ENCODE measurements at places on chromosomes 5 and 9.

DNA sequence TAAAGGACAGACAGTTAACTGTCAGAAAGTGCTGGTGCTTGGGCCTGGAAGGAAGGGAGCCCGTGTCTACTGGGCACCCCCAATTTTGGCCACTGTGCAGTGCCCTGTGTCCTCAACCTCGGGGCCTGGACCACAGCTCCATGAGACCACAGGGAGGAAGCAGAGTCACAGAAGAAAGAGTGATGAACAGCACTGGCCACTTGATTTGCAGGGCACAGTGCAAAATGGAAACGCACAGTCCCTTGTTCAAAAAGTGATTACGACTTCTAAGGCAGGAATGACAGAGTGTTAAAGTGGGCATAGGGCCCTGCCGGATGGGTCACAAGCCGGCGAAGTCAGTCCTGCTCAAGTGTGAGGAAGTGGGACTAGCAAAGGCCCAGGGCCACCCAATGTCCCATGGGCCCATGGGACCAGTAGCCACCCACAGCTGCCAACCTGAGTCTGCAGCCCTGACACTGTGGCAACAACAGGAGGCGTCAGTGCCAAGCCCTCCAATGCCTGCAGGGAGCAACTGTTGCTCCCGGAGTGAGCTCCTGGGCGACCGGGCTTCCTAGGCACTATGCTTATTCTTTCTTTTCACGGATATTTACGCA is 85.4 kb downstream of the ADAMTS2 start:
- peak; percentile 26 for DNase-seq

GRCh38 chr5:154756868-154757813 is 2.0 kb downstream of the LARP1 start:
- peak; percentile 66 for DNase-seq

DNA sequence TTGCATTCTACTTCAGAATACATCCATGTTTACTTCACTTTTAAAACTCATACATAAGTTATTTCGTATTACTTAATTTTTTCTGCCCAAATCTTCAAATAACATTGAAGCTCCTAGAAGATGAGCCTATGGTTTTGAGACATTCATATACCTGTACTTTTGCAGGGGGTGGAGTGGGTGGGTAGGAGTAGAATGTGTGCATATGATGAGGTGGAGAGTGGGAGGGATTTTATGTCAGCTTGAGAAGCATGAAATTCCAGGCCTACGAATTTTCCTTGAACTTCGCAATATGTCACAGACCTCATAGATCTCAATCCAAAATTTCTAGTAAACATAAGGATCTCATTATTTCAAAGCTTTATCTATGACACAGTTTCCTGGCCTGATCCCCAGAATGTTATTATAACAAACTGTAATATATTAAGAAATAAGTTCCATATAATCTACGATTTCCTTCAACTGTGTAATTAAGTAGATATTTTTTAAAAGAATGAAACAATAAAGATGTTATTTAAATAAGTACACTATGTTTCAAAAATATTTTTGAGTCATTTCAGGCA is 19.7 kb upstream of the MOB3B start:
- DNase-seq: no peak

DNA sequence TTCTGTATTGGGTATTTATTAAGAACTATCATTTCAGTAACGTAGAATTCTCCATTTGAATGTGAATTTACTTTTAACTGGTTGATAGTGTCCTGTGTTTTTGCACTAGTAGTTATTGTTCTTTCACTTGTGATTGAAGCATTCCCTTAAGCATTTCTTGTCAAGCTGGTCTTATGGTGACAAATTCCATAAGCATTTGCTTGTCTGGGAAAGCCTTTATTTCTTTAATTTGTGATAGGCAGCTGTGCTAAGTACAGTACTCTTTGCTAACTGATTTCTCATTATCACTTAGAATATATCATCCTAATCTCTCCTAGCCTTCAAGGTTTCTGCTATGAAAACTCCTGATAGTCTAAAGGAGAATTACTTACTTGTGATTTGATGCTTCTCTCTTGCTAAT is 21.3 kb upstream of the SPATA31E1 start:
- no peak for DNase-seq

GRCh38 chr9:134987906-134988700 is 70.4 kb upstream of the FCN1 start:
- no peak for DNase-seq

GRCh38 chr5:135491552-135492318 is 39.6 kb upstream of the TIFAB start:
- no peak for DNase-seq

GRCh38 chr9:116935149-116935897 is 248.2 kb downstream of the TRIM32 start:
- DNase-seq: no peak

DNA sequence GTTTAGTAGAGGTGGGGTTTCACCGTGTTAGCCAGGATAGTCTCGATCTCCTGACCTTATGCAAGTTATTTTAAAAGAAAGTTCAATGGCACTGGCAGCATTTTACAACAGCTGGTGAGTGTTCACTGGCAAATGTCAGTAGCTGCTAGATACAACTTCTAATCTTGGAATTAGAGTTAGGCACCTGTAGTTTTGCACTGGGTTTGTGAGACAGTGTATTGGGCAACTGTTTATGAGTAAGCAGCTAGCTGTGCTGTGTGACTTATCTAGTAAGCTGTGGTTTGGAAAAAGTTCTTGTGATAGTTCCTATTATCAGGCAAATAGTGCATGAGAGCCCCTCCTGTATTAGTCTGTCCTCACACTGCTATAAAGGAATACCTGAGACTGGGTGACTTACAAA is 61.5 kb downstream of the UBE2QL1 start:
- no peak for DNase-seq

- no peak for DNase-seq
Observed at GRCh38 chr9:38390442-38390841, 2.1 kb upstream of the ALDH1B1 start.

GRCh38 chr9:126559296-126559695 is 54.4 kb upstream of the LMX1B start:
- DNase-seq: no peak

- no peak for DNase-seq
Observed at GRCh38 chr9:87701931-87702421, 23.9 kb upstream of the CTSL start.

GRCh38 chr5:112381521-112381920 is 37.6 kb downstream of the EPB41L4A start:
- no peak for DNase-seq

DNA sequence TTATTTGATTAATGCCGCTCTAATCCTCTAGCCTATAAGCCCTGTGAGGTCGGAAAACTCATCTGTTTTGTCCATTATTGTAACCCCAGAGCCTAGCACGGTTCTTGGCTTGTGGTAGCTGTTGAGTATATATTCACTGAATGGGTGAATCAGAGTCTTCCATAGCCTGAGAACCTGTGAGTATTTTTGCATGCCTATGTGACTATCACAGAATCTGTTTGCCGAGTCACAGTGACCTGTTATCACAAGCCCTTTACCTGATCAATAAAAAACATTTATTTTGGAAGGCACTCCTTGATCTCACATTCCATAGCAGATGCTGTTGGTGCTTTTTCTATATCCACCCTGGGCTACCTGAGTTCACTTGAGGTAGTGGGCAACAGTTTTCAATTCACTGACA is 125.0 kb upstream of the STC2 start:
- DNase-seq: no peak

DNA sequence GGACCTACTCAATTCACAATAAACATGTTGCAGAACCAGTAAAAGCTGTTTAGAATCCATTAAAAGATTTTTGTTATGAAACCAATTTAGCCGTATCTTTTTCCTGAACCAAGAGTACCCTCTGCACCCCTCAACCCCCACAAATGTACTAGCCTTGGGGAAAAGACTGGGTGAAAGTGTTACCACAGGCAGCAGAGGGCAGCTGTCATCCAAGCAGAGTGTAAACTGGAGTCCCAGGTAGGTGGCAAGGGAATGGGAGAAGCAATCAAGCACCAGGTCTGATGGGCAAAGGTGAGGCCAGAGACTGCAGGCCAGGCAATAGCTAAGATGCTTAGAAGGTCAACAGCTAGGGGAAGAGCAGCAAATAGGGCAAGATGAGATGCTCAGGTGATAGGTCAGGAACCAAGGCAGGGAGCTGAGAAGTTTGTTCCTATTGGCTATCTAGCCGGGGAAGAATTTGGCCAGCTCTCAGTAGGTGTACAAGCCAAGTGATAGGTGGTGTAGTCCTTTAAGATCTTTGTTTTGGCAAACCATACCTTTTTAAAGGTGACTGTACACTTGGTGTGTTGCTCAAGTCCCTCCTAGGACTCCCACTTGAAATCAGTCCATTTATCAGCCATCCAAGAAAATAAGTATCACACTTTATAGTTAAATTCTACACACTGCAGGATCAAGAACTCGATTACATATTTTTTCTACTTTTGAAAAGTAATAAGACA is 77.8 kb upstream of the CCDC112 start:
- DNase-seq: no peak

- DNase-seq: no peak
Observed at GRCh38 chr5:16593628-16594027, 23.2 kb downstream of the RETREG1 start.

- DNase-seq: peak; percentile 80
Observed at GRCh38 chr5:149035372-149035790, 27.5 kb downstream of the SH3TC2 start.

GRCh38 chr5:30930736-30931135 is 262.8 kb upstream of the CDH6 start:
- no peak for DNase-seq

- DNase-seq: no peak
Observed at GRCh38 chr5:58775701-58776262, 192.9 kb downstream of the RAB3C start.

DNA sequence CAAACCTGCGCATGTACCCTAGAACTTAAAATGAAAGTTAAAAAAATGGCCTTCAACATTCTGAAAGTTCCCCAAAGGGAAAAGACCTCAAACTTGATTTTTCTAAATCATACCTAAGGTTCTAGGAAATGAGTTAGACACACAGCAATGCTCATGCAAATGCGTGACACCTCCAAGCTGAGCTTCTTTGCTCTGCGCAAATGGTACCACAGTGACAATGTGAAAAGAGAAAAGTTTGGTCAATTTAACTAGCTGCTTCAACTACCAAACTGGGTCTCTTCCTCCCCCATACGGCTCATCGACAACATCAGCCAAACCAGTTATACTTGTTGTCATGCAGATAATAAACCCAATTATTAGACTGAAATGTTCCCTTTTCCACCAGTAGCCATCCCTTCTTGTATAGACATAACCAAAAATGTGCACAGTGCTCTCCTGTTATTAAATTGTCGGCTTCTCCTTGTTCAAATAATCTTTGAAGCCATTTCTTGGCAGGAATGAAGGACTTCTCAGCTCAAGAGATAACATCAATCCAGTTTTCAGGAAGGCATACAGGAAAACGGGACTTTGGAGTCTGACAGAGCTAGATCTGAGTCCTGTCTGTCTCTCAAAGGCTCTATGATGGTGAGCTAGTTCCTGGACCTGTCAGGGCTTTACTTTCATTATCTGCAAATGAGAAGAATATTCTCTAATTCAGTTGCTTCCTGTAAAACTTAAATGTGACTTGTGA is 185.6 kb upstream of the NR3C1 start:
- no peak for DNase-seq

GRCh38 chr5:55030676-55031369 is 6.8 kb downstream of the GZMK start:
- DNase-seq: no peak

- DNase-seq: no peak
Observed at GRCh38 chr5:174531782-174532191, 192.6 kb upstream of the MSX2 start.

- DNase-seq: no peak
Observed at GRCh38 chr9:130929571-130930038, 9.4 kb downstream of the FIBCD1 start.

DNA sequence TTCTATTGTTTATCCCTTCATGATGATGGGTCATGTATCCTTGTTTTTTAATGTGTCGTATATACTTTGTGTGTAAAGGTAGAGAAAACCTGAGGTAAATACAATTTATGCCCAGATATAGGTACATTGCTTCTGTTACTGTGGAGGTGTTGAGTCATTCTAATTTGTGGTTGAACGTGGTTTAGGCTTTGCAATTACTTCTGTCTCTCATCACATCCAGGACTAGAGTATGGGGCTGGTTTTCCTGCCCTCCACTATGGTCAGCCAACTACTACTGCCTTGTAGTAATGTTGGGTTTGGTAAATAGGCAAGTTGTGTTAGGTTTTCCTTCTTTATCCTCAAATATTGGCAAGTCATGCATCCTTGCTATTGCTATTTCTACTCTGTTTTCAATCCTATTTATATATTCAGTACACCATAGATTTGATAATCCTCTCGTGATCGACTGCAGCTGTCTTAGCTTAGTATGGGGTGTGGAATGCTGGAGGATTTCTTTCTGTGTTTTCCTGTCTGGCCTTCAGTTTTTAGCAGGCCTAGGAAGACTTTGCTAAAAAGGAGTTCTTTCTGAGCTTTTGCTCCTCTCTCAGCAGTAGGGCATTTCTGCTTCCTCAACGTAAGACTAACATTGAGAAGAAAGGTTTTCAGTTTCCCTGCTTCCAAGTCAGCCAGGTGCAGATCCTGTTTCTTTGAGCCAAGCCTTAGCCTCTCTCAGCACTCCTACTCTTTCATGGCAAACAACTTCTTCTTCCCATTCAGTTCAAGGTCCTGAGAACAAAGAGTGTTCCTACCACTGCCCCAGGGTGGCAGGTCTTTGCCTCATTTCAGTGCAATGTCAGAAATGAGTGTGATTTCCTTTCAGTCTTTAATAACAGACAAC is 844.4 kb upstream of the CDH18 start:
- DNase-seq: no peak

GRCh38 chr9:108434502-108434901 is 421.3 kb downstream of the ACTL7B start:
- no peak for DNase-seq

DNA sequence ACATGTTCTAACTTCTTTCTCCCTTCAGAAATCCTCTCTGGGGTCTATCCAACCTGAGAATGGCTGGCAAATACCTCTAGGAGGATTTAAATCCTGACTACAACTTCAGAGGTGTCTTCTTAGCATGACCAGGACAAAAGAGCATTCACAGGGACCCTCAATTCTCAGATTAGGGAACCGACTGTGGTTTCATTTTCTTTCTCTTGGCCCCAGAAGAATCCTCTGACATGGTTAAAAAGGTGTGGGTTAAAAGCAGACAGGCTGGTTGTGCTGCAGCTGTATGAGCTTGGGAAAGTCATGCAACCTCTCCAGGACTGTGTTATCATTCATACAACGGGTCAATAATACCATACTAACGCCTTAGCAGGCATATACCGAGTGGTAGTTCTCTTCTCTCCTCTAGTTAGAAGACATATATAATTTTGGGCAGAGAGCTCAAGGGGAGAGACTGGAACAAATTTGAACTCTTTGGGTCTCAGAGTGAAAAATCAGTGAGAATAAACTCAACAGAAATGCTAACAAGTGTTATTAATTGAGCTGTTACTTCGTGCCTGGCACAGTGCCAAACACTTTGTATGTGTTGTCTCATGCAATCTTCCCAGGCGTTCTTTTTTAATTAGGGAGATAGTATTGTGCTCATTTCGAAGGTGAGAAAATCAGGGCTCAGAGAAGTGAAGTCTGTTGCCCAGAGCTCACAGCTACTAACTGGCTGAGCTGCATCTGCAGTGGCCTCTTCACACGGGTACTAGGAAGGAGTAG is 35.2 kb downstream of the INSYN2B start:
- no peak for DNase-seq

GRCh38 chr5:172361566-172362238 is 78.1 kb upstream of the UBTD2 start:
- DNase-seq: no peak

Data from dorsolateral prefrontal cortex (tissue), 122 donors.